ENCODE measurements at places on chromosomes 3 and 15.

DNA sequence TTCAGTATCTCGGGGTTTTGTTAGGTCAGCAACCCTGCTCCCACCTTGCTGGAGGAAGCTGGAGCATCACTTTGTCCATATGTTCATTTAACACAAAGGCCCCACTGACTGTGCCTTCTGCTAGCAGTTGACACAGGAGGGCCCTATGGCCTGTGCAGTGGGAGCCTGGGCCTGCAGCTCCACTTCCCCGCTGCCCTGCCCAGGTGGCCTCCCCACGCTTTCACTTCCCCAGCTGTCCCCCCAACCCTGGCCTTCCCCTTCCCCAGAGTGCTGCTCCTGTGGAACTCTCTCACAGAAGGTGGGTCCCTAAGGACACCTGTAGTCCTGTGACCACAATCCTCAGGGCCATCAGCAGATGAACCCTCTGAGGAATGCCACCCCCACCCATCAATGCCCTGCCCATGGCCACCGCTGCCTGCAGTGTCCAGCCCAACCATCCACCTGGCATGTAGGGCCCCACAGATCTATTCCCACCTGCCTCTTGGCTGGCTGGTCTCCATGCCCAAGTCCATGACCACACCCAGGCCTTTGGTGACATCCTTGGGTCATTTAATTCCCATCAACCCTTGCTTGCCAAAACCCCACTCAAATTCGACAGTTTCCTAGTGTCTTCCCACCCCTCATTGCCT is 13.5 kb downstream of the TBC1D21 start:
- no peak for DNase-seq

DNA sequence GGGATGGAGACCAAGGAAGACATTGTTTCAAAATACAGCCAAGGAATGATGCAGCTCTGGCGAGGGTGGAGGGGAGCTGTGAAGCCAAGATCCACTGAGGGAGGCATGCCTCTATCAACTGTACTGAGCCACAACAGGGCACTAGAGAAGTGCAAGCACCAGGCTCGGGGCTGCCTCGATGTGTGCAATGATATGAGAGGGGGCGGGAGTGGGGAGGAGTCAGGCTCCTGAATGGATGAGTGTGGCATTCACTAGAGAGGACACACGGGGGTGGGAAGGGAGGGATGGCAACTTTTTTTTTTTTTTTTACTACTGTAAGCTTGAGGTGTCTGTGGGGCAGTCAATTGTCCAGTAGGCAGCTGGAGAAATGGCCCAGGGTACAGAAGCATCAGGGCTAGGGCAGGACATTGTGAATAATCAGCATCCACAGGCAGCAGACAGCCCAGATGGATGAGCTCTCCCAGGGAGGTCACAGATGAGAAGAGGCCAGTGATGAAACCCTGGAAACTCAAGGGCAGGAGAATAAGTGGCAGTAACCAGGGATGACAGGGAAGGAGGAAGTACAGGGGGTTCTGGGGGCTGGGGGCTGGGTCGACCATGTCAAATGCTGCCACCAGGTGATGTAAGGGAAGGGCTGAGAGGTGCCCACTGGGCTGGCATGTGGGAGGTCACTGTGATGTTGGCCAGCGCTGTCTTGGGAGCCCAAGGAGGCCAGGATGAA is 5.9 kb downstream of the STOML1 start:
- DNase-seq, result no peak

DNA sequence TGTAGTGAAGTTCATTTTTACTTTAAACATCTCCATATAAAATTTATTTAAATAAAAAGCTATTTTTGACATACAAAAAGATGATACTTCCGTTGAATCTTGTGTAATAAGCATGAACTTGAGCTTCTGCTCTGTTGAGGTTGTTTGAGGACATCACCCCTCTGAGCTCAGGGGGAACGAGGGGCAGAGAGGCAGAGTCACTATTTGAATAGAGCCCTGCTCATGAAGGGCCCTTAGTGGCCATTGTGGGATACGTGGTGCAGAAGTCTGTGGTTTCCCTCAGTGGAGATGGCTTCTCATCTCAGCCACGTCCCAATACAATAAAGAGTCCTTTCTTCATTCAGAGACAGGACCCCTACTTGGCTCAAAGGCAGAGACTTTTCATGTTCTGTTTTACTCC is 10.6 kb downstream of the CEMIP start:
- no peak for DNase-seq

DNA sequence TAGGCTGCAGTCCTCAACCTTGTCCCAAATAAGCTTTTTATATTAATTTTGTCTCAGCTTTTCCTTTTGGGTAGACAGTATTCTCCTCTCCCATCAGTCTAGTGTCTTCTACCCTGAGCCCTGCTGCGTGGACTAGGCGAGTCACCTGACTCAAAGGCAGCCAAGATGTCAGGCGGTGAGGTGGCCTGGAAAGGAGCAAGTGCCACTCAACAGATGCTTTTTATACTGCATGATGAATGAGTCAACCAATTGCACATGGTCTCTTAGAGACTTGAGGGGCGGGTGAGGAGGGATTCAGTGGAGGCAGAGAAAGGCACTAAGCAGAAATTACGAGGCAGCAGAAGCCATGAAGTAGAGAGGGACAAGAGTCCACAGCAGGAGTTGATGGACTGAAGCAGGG is 95.9 kb downstream of the FRMD4B start:
- no peak for DNase-seq

GRCh38 chr15:41116962-41117252 is 827 bp upstream of the INO80 start:
- DNase-seq, result no peak
